ENCODE measurements at places on chromosomes 6 and 20. TPM values are rescaled to one million over a fixed set of nuclear protein-coding genes. Genes with fewer than 3 reads are reported as not detected.

- DNase-seq = no peak
Observed at GRCh38 chr20:20327746-20328145, 40.2 kb upstream of the INSM1 start.

- DNase-seq = no peak
Observed at GRCh38 chr6:131733376-131734016, 22.7 kb upstream of the CTAGE9 start.

DNA sequence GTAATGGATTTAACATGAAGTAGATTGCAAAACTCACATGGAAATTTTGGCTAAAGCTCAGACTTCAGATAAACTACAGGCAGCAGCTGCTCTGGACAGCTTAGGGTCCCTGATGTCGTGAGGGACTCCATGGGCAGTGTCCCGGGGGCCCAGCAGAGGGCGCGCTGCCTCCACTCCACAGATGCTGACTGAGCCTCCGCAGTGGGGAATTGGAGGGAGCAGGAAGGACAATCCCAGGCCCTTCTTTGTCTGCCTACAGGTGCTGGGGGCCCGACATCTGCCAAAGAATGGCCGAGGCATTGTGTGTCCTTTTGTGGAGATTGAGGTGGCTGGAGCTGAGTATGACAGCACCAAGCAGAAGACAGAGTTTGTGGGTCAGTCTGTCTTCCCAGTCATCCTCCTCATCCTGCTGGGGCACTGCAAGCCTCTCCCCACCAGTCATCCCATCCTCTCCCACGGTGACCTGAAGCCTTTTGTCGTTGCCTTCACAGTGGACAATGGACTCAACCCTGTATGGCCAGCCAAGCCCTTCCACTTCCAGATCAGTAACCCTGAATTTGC lies 35.9 kb downstream of the PLCG1 start:
- DNase-seq = peak; percentile 79

The ZBTB24 gene
- total RNA-seq = 12.9 TPM

The KCNB1 gene
- total RNA-seq = 0.54 TPM
